ENCODE measurements at places on chromosomes 2 and 18.
A peak's percentile ranks its signal among the peaks of the same experiment; 100 is the strongest.

DNA sequence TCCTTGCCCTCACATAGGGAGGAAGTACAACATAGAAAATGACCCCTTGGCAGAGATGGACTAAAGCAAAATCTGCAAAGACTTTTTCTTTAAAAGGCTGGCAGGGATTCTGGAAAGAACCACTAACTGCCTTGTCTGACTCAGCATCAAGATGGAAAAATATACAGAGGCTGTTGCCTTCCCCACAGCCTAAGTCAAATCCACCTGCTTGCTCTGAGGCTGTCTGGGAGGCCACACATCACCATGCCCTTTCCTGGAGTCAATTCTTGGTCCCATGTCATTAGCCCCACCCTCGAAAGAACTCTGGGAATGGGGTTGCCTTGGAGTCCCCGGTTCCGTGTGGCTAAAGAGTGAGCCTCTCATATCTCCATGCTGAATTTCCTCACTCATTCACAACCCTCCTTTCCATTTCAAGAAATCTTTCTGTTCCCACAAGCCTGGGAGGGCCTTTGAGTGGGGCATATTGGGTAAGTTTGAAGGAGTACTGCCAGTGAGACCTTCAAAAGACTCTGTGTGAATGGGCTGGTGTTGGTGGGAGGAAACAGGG is 39.4 kb downstream of the BMP10 start:
- no peak for DNase-seq

DNA sequence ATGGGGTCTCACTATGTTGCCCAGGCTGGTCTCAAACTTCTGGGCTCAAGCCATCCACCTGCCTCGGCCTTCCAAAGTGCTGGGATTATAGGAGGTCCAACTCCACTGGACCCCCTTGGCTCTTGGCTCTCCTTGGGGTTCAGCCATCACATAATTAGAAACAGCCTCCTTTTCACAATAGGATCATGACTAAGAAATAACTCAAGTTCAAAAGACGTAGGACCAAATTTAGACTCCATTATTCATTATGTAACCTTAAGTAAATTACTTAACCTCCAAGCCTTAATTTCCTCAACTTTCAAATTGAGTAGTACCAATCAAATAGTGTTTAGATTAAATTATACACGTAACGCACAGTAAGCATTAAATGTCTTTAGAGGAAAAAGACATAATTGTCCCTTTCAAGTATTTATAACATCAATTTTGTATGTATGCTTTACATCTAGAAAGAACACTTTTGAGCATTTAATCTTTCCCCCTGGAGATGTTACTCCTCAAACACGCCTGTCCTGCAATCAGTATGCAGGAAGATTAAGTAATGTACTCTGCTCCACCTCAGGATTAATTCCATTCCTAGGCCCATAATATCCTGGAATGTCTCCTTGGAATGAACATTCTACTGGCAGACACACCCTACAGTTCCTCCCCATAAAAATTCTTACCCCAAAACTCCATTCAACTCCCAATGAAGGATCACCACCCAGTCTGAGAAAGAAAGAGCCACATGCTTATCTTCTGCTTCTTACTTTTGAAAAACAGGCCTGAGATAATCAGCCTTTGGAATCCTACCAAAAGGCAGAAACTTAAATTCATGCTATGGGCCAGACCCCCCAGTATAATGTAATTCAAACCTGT is 49.1 kb downstream of the COBLL1 start:
- no peak for DNase-seq

DNA sequence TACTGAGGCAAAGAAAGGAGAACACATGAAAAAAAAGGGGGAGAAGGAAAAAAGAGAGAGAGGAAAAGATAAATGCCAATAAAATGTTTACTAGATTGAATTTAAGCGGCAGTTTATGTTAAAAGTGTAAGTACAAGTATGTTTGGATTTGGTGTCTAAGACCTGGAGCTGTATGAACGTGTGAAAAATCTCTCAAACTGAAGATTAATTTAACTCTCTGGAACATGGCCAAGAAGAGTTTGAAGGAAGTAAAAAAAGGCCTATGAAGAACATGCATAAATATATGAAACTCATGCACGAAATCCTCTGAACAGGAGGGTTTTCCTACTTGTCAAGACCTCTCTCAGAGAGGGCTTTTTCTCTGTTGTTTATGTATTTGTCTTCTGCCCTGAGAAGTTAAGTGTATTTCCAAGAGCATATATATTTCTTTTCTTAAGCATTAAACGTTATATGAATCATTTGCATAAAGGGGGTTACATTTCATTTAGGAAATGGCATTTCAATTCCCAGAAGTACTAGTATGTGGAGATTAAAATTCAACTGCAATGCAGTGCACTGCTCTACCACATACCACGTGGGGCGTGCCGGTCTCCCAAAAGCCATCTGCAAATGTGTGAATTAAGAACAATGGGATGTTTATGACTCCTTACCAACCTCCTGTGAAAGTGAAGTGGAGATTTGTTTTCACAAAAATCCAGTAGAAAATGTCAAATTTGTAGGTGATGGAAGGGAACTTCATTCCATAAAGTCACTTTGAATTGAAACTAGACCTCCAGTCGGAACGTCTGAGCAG is 281.1 kb upstream of the TRIB2 start:
- no peak for DNase-seq

GRCh38 chr2:180002198-180002770 is 4.8 kb downstream of the CWC22 start:
- DNase-seq, result no peak

GRCh38 chr18:30465096-30465495 is 577.4 kb downstream of the DSC3 start:
- DNase-seq, result no peak

DNA sequence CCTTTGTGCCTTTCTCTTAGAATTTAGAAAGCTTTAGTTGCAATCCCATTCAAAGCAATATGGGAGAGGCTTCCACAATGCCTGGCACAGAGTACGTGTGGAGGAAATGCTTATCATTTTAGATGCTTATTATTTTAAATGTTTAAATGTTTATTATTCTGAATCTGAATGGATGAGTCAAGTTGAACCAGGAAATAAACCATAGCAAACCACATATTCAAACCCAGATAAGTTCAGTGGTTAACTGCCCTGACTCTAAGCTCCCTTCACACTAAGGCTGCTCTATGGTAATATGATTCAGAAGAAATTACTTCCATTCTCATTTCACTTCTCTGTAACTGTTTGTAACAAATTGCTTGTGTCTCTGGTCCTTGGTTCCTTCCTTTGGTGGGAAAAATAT is 5.2 kb upstream of the PPP4R1 start:
- DNase-seq, result no peak

DNA sequence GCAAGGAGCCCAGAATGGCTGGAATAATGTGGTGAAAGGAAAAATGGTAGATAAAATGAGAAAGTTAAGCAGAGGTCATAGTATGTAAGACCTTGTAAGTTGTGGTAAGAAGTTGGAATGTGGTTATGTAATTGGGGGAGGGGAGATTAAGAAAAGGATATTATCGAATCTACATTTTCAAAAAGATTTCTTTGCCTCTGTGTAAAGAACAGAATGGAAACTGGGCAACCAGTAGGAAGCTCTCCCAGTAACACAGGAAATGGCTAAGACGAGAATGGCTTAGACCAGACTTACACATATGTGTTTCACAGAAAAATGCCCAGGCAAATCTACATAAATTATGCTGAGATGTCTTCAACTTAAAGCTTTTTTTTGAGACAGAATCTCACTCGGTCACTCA is 13.2 kb downstream of the MEMO1 start:
- no peak for DNase-seq

- no peak for DNase-seq
These were observed 73.6 kb upstream of the ZNF804A start for GRCh38 chr2:184524551-184525382.

GRCh38 chr2:74293191-74293991 is 49.8 kb downstream of the SLC4A5 start:
- DNase-seq, result no peak

GRCh38 chr2:119407430-119408220 is 24.0 kb upstream of the TMEM37 start:
- peak; percentile 69 for DNase-seq

DNA sequence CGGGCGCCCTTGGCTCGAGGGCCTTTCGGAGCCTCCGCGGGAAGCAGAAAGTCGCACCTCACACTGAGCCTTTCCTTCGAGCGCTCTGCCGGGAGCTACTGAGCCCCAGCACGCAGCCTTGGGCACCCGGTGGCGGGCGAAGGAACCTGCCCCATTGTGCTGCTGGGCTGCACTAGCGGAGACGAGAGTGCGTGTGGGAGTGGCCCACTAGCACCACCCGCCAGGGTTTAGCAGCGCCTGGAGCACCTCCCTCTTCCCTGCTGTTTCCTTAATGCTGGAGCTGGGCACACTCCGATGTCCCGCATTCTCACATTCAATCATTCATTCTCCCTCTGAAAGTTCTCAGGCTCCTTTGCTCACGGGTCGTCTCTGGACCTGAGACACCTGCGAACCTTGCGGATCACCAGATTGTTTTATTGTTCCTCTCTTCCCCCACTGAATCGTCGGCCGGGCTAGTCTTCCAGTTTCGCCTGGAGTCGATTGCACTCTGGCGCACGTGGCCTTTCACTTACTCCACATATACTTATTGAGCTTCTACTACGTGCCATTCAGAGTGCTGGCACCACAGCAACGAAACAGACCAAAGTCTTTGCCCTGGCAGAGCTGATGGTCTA is 8.5 kb upstream of the PAX3 start:
- DNase-seq, result peak; percentile 11

DNA sequence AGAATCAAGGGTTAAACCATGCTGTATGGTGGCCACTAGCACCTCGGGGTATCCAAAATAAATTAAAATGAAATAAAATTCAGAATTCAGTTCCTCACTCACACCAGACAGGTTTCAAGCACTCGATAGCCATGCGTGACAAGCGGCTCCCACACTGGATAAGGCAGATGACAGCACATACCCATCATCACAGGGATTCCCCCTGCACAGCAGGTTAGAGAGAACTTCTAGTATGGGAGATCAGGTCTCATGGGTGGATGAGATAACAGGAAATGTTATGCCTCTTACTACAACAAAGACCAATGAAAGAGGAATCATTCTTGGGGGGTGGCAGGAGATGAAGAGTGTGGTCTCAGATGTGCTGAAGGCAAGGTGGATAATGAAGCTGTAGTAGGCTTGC is 121.9 kb upstream of the ACAA2 start:
- DNase-seq, result no peak

DNA sequence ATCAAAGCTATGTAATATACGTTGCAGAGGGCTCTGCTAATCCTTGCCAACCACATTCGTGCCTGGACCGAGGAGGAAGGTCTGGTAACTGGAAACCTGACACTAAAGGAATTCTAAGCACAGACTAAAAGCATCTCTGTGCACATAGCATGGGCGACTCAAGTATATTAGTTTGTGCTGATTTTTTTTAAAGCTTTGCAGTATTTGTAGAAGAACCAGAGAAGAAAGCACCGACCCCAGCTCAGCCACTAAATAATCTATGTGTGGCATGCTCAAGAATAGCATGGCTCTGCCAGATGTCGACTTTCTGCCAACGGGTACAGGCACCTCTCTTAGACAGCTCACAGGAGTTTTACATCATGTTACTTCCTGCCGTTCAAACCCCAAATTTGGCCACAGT is 73.2 kb upstream of the NRP2 start:
- DNase-seq, result no peak

GRCh38 chr2:236874866-236875481 is 210.7 kb upstream of the COPS8 start:
- DNase-seq, result no peak

- DNase-seq, result no peak
These were observed 201.4 kb upstream of the SIX2 start for GRCh38 chr2:45210462-45211195.

DNA sequence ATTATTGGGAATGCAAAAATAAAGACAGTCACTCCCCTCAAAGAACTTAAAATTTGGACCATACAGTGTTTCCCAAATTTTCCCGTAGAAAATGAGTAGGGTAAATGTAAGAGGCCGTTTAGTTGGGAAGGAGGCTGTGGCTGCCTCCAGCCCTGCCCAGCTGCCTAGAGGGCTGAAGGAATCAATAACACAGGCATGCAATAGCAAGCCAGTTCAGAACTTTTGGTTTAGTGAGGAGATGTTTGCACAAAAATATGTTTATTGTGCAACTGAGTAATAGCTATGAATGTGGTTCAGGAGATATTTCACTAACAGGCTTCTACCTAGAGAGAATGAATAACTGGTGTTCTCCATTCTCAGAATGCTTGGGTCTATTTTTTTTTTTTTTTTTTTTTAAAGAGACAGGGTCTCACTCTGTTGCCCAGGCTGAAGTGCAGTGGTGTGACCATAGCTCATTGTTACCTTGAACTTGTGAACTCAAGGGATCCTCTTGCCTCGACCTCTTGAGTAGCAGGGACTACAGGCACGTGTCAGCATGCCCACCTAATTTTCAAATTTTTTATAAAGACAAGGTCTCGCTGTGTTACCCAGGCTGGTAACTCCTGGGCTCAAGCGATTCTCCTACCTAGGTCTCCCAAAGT is 23.6 kb downstream of the UGP2 start:
- DNase-seq, result no peak

DNA sequence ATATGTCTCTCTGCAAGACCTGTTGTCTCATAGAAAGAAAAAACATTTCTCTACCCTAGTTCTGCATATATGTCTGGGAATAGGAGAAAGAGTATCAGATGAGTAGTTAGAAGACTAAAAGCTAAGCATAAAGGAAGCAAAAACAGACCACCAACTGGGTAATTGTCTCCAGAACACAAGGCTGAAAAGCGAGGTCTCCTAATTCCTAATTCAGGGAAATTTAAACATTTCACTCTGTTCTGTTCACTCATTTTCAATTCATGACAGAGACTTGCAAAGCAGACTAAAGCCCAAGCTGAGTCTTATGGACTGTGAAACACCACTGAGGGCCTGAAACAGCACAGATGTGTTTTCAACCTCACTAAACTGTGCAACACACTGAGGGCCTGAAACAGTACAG is 224.4 kb upstream of the TMEM200C start:
- DNase-seq, result no peak

DNA sequence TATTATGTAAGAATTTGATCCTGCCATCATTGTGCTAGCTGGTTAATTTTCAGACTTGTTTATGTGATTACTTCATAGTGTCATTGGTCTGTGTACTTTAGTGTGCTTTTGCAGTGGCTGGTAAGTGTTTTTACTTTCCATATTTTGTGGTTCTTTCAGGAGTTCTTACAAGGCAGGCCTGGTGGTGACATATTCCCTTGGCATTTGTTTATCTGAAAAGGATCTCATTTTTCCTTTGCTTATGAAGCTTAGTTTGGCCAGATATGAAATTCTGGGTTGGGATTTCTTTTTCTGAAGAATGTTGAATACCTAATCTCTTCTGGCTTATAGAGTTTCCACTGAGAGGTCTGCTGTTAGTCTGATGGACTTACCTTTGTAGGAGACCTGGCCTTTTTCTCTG is 72.8 kb upstream of the MC4R start:
- DNase-seq, result no peak

- no peak for DNase-seq
These were observed 61.1 kb downstream of the SMCHD1 start for GRCh38 chr18:2716394-2717326.

Data from NCI-H345 (cell line).